ENCODE measurements at places on chromosomes 2 and 18. TPM values are rescaled to one million over a fixed set of nuclear protein-coding genes. Genes with fewer than 3 reads are reported as not detected.

GRCh38 chr18:77366720-77367641 is 117.3 kb downstream of the GALR1 start:
- peak; percentile 79 for DNase-seq

The POTEC gene
- total RNA-seq = not detected

DNA sequence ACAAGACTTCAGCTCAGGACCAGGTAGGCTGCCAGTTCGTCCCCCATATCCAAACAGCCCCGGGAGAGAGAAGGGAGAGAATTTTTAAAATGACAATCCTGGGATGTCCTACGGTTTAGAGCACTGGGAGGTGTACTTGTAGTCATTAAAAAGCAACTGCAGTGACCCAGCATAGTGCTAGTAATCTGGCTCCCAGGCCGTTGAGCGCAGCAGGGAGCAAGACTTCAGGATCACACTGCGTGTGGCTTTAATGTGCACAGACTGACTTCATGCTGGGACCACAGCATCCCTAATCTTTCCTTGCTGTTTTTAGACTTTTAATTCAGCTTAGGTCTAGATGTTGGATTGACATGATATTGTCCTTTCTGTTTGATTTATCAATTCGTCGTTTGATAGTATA is 219.3 kb upstream of the FOSL2 start:
- DNase-seq = peak; percentile 10

DNA sequence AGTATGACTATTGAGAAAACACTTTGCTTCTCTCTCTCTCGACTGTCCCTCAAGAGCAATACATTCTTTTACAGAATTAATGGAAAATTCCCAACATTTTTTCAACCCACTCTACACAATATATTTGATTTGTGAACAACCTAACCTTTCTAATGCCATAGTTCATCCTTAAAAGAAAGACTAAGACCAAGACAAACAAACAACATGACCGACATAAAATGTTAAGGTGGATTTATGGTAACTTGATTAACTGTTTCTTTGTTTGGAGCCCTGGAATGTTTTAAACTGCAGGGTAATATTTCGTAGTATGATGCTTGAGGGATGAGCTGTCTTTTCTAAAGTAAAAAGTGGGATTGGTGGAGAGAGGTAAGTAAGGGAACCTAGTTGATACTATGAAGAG is 738.2 kb downstream of the MBD2 start:
- no peak for DNase-seq

DNA sequence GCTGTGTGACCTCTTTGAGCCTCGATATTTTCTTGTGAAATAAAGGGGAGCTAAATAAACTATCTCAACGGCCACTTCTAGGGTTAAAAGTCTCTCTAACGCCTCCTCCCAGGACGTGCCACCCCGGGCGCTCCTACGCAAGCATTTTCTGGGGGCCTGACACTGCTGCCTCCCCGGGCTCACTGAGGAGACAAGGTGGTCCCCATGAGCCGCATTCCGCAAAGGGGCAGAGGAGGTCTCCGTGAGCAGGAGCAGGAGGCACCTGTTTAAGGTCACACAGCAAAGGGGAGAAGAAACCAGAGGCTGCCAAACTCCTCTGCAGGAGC is 913 bp upstream of the WNT10A start:
- no peak for DNase-seq

- DNase-seq = no peak
Observed at GRCh38 chr2:3664925-3665324, 6.9 kb downstream of the ALLC start.

DNA sequence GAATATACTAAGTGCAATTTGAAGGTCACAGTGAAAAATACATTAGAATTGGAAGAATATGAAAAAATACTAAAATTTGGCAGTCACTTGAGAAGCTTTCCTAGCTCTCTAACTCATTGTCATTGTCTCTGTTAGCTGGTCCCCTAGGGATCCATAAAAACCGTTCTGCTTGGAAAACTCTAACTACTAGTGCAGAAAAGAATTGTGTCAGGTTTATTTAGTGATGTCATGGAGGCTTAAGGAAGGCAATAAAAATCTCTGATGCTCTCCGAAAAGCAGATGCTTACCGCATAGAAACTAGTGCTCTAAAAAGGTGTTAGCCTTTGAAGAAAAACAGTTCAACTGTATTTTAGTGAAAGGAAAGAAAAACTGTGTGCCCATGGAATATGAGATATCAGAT is 150.1 kb upstream of the DLGAP1 start:
- DNase-seq = no peak

The C2orf78 gene
- not detected for total RNA-seq

- no peak for DNase-seq
Observed at GRCh38 chr18:5620289-5620688, 76.5 kb upstream of the EPB41L3 start.

The EVX2 gene
- total RNA-seq = not detected

GRCh38 chr2:203584784-203585183 is 49.7 kb upstream of the RAPH1 start:
- DNase-seq = no peak

GRCh38 chr2:70861777-70862625 is 26.4 kb upstream of the CD207 start:
- peak; percentile 85 for DNase-seq

The TEKT4 gene
- total RNA-seq = not detected

The OXER1 gene
- total RNA-seq = 1.3 TPM

DNA sequence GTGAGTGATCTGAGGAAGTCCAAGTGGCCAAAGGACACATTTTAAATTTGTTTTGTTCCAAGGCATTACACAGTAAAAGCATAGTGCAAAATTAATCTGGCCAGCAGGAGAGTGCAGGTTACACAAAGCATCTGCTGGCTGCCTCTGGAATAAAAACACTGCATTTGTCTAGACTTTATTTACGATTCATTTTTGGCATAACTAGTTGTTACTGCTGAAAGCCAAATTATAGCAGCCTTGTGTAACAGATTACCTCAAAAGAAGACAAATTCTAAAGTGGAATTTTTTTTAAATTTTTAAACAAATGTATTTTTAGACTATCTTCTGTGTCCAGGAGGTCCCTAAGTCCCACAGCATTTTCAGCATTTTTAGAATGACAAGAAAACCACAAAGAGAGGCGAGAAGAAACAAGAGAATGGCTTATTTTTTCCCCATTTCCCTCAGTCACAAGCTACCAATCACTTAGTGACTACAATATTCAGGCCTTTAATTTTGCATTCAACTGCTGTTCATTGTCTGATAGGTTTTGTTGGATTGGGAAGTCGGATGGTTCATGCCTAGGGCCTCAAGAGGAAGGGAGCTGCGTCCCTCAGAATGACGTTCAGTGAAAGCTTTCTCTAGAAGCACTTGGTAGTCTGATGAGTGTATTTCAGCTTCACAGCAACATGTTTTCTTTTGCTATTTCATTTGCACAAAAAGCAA is 46.0 kb downstream of the TMEFF2 start:
- DNase-seq = no peak

- no peak for DNase-seq
Observed at GRCh38 chr2:133675-134593, 87.6 kb upstream of the FAM110C start.

- no peak for DNase-seq
Observed at GRCh38 chr2:88168386-88168785, 1.8 kb upstream of the THNSL2 start.

GRCh38 chr2:159136391-159136790 is 150.1 kb downstream of the WDSUB1 start:
- DNase-seq = no peak

DNA sequence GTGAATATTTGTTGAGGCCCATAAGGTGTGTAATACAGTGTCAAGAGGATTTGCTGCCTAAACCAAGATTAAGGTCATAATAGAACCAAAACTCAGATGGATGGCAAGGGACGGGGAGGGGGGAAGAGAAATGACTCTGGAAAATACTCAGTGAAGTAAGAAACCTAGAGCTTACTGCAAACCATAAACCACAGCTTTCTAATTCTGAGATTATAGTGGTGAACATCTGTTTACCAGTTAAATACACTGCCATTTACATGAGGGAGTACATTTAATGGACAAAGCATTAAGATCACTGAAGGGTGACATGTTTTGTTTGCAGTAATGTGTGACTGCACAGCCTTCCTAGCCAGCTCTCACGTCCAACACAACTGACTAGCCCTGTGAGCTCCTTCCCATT is 19.8 kb downstream of the EVX2 start:
- no peak for DNase-seq

DNA sequence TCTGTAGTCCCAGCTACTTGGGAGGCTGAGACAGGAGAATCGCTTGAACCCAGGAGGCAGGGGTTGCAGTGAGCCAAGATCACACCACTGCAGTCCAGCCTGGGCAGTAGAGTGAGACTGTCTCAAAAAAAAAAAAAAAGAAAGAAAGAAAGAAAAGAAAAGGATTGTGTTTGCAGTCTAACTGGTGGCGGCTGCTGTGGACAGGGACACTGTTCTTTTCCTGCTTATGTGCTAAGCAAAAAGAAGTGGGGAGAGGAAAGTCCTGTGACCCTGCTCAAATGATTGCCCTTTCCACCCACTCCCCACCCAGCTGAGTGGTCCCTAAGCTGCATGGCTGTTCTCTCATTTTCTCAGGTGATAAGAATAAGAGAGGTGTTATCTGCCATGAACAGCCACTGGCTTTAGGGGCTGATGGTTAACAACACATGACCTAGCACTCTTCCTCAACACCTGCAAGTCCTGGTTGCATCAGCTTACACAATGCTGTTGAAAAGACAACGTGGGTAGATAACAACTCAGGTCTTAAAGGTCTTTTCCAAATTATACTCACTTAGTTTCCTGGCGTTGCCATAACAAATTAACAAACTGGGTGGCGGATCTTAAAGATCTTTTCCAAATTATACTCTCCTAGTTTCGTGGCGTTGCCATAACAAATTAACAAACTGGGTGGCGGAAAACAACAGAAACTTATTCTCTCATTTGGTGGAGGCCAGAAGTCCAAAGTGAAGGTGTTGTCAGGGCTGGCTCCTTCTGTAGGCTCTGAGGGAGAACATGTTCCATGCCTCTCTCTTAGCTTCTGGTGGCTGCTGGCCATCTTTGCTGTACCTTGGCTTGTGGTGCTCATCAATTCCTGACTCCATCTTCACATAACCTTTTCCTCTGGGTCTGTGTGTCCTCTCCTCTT is 90.3 kb upstream of the RTN4 start:
- DNase-seq = no peak

DNA sequence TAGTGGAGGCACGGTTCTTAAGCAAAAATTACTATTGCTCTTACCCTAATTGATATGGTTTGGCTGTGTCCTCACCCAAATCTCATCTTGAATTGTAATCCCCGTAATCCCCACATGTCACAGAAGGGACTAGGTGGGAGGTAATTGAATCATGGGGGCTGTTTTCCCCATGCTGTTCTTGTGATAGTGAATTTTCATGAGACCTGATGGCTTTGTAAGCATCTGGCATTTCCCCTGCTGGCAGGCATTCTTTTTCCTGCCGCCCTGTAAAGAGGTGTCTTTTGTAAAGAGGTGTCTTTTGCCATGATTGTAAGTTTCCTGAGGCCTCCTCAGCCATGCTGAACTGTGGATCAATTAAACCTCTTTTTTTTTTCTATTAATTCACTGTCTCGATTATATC is 1691.8 kb upstream of the SLC39A10 start:
- DNase-seq = no peak

- no peak for DNase-seq
Observed at GRCh38 chr2:126809340-126809739, 89.3 kb upstream of the TEX51 start.

DNA sequence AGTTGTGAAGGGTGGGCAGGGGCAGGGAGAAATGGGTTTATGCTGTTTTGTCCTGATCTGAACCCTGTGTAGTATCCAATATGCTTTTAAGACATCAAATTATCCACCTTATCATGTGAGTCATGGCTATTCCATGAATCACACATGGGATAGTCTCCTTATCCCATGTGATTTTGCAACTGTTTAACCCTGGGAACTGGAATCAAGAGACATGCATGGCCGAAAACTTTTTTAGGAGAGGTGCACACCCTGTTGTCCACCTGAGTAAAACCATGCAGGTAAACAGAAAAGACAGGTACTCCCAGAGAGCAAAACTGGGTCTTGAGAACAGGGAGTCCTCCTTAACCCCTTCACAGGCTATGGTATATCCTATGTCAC is 490.6 kb upstream of the HS6ST1 start:
- DNase-seq = no peak

The MBP gene
- total RNA-seq = 1,629 TPM

DNA sequence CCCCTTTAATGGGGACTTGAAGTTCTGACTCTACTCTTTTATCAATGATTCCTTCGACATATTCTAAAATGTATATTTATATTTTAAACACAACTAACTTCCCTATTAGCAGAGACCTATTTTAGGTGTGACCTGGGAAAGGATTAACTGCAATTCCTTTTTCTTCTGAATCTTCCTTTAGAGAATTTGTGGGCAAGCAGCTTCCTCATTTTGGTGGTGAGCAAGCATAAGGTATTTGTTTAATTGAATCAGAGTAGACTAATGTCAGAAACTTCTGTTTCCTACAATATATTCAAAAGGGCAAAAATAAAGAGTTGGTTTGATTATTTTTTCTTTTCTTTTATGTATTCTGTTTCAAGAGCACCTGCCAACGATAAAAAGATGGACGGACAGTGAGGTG is 237.0 kb downstream of the IKZF2 start:
- no peak for DNase-seq

DNA sequence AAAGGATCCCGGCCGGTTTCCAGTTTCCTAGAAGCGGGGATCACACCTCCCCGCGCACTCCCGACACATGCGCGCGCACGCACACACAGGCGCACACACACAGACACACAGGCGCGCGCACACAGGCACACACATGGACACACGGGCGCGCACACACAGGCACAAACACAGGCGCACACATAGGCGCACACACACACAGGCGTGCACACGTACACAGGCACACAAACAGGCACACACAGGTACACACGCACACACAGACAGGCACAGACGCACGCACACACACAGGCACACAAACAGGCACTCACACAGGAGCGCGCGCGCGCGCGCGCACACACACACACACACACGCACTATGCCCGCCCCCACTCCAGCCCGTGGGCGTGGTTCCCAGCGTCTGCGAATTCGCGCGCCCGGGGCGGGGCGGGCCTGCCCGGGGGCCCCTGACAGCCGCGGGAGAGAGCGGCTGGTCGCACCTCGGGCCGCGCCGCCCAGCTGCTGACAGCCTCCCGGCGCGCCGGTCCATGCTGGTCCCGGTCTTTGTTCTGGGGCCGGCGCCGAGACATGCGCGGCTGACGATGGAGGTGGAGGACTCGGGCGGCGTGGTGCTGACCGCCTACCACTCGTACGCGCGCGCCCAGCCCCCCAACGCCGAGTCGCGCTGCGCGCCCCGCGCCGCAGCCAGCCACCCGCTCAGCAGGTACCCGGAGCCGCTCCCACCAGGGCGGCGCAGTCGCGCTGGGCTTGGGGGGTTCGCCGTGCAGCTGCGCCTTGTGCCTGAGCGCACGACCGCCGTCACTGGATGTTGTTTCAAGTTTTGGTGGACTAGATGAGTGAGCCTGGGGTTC is at the start of gene ARHGAP28:
TSS of gene ARHGAP28 (plus strand) at position 470 of the 845 bp plus-strand sequence. CDS start at position 576, 106 bp downstream.
- DNase-seq = peak; percentile 64
